Activated CD8-positive, alpha-beta T cell treated with anti-CD3 and anti-CD28 coated beads for 36 hours (primary cell): ENCODE measurements at places on chromosomes 6 and 20. TPM values are rescaled to one million over a fixed set of nuclear protein-coding genes. Genes with fewer than 3 reads are reported as not detected.

DNA sequence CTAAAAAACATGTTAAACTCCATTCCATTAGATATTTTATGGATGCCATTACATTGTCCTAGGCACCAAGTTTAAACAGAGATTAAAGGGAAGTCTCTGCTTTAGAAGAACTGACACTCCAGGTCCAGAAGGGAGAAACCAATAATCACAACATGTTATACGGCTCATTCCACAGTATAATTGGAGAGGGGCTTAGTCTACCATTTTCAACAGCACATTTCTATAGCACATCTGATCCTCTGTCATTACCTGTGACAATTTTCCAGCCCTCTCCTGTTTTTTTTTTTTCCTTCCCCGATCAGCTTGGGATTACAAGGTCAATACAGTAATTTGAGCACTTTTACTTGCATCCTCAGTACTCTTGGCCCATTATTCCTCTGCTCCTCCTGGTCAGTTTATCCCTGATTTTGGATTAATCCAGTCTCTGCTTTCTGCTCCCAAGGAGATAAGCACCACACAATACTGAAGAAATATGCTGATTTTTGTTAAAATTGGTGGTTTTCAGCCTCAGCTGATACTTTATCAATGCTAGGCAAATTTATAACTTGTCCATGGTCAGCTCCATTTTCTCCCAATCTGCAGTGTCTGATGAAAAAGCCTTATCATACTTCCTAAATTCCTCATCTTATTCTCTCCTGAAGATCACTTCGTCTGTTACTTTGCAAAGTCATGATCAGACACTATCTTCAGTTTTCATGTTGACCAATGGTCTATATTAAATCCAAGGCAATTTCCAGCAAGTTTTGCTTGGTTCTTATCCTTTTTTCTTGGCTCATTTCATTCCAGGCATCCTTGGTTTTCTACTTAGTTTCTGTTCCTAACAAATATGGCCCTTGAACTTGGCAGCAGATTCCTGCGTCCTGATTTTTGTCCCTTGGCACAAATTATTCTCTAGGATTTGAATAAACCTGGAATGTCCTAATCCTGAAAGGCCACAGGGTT, 30.8 kb upstream of the SYNCRIP start:
- H3K36me3 ChIP-seq, result peaks cover 66% of the 10 kb centered on the region
- no peak for DNase-seq
- H3K4me3 ChIP-seq, result no peak overlapping the region
- H3K27me3 ChIP-seq, result no peaks in the 10 kb centered on the region
- H3K27ac ChIP-seq, result peak overlapping the region; percentile 46

GRCh38 chr20:12827816-12828385, 180.9 kb upstream of the SPTLC3 start:
- H3K27me3 ChIP-seq, result no peaks in the 10 kb centered on the region
- no peaks in the 10 kb centered on the region for H3K4me1 ChIP-seq
- no peak for DNase-seq
- H3K36me3 ChIP-seq, result no peaks in the 10 kb centered on the region

DNA sequence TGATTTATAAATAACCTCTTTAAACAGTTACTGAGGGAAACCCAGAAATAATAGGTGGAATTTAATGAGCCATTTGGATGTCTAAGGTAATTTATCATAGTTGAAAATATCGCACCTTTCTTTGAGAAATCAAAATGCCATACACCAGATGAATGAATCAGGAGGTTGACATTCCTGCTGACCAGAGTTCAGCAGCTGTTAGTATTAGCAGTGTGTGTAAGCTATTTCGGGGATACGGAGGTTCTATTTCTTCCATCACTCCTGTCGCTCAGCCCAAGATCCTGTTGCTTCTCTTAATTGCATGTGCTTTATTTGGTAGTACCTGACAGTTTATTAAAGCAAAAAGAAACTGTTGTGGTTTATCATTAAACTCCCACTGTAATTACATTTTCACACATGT, 67.1 kb downstream of the HDGFL1 start:
- peaks cover 2% of the 10 kb centered on the region for H3K27me3 ChIP-seq
- H3K4me1 ChIP-seq, result no peaks in the 10 kb centered on the region
- no peak for DNase-seq

DNA sequence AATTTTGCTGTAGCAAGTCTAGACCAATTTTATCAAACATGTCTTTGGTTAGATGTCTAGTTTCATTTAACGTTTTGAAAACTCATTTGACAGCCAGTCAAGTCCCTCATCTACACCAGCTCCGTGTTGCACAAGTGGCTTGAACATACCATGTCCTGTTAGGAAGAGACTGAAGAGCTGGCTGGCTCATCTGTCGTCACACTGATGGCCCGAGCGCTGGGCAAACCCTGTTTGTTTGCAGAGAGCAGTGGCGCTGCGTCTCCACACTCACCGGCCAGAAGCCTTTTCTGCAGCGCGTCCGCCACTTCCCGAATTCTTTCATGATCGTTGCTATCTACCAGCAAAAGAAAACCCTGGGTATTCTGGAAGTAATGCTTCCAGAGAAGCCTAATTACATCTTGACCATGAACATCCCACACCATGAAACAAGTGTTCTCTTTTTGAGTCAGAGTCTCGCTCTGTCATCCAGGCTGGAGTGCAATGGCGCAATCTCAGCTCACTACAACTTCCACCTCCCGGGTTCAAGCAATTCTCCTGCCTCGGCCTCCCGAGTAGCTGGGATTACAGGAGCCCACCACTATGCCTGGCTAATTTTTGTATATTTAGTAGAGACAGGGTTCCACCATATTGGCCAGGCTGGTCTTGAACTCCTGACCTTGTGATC, 10.7 kb upstream of the TCFL5 start:
- H3K27me3 ChIP-seq, result no peaks in the 10 kb centered on the region
- H3K4me1 ChIP-seq, result peaks cover 16% of the 10 kb centered on the region
- no peak for DNase-seq
- no peak overlapping the region for H3K27ac ChIP-seq

DNA sequence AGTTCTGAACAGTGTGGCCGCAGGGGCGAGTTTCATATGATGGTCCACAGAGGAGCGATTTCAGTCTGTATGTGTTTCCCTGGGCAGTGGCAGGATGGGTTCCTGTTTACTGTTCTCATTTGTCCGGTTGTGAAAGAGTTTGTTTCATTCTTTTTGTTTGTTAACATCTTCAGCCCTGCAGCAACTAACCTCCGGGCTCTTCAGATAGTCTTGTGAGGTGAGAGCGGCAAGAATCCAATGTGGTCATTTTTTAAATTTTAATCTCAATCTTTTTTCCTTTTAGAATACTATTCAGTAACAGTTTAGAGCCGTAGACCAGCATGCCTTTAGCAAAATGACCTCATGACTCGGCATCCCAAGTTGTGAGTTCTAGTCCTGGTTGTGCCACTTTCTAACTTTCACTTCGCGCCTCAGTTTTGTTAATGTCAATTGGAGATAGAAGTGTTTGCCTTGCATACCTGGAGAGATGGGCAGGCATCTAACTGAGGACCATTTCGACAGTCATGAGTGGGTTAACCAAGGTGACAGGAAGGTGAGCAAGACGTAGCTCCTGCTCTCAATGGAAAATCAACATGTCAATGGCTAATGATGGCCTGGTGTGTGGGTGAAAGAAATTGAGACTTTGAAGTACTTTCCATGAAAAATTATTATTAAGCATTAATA, 38.5 kb upstream of the PXDC1 start:
- no peaks in the 10 kb centered on the region for H3K4me1 ChIP-seq
- H3K36me3 ChIP-seq, result no peaks in the 10 kb centered on the region
- H3K27ac ChIP-seq, result no peak overlapping the region
- no peak for DNase-seq
- H3K27me3 ChIP-seq, result no peaks in the 10 kb centered on the region

DNA sequence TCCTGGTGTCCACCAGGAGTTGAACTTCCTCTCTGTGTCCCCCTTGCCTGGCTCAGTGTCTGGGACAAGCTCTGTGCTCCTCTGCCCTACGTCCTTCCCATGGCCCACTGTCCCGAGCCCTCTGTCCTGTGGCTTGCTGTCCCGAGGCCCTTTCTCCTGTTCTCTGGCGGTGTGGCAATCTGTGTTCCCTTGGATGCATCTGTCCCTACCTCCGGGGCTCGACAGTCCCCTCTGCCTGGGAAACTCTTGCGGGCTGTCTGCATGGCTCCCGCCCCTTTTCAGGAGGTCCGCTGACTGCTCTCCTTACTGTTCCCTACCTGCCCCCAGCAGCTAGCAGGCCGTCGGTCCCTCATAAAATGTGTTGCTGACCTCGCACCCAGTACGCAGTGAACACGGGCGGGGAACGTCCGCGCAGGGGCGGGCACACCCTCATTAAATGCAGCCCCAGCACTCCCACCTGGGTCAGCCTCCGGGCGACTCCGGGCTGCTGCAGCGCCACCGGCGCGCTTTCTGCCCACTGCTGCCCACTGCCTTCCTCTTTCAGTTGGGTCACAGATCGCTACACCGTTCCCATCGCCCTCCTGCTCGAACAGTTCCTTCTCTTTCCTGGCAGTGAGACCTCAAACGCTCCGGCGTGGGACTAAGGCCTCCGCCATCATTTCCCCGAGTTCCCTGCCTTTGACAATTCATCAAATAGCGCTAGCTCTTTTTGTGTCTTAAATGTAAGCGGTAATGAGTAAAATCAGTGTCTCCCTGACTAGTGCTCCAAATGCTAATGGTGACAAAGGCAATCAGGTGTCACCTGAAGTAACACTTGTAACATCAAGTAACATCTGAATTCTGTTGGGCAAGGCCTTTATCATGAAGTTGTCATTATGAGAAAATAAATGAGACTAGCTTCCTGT, 60.5 kb downstream of the RSPH3 start:
- H3K36me3 ChIP-seq, result no peaks in the 10 kb centered on the region
- H3K27me3 ChIP-seq, result peaks cover 6% of the 10 kb centered on the region

DOK5 gene
- 1.4 TPM for total RNA-seq

DSP gene
- total RNA-seq, result 0.25 TPM

DNA sequence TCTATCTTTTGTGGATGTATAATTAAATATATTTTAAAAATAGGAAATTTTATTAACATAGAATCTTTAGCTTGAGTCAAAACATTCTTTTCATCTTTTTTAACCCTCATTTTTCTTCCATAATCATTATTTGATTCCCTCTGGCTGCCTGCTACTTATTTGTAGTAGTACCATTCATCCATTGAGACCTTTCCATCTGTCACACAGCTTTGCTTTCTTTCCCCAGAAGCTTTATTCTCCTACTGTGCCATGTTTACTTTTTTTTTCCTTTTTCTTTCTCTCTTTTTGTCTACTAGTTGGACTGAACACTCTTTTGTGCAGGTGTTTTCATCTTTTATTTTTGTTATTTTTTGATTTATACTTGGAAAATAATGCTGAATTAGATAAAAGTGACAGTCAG, 522.6 kb upstream of the MMS22L start:
- H3K27me3 ChIP-seq, result no peaks in the 10 kb centered on the region
- H3K4me3 ChIP-seq, result no peak overlapping the region
- H3K36me3 ChIP-seq, result no peaks in the 10 kb centered on the region
- H3K27ac ChIP-seq, result no peak overlapping the region
- DNase-seq, result no peak

GRCh38 chr6:113076116-113076515, 729.0 kb downstream of the RFPL4B start:
- no peak overlapping the region for H3K4me3 ChIP-seq
- no peaks in the 10 kb centered on the region for H3K27me3 ChIP-seq
- H3K36me3 ChIP-seq, result no peaks in the 10 kb centered on the region
- H3K4me1 ChIP-seq, result no peaks in the 10 kb centered on the region
- no peak overlapping the region for H3K27ac ChIP-seq

GNAS-AS1 gene
- 1.7 TPM for total RNA-seq

DNA sequence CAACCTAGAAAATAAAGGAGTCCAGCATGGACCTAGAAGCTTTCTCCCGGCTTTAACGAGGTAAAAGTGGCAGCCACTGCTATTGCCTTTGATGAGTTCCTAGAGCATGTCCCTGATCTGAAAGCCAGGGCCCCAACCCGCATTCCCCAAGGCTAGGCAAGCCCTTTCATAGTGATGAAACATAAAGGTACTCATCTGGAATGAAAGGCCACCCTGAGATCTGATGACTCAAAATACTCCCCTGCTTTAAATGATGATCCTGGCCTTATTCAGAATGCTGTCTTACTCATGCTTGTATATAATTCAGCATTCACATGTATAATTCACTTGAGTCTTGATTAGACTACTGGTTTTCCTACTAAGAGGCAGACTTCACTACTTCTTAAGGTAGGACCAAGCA, 21.3 kb downstream of the TTPAL start:
- peaks cover 39% of the 10 kb centered on the region for H3K4me1 ChIP-seq
- DNase-seq, result peak; percentile 40
- H3K27ac ChIP-seq, result peak overlapping the region; percentile 58
- no peak overlapping the region for H3K4me3 ChIP-seq

- H3K36me3 ChIP-seq, result no peaks in the 10 kb centered on the region
- H3K4me1 ChIP-seq, result peaks cover 4% of the 10 kb centered on the region
- H3K27me3 ChIP-seq, result peaks cover 31% of the 10 kb centered on the region
Observed at GRCh38 chr6:30151580-30151979, 9.4 kb downstream of the TRIM10 start.

DNA sequence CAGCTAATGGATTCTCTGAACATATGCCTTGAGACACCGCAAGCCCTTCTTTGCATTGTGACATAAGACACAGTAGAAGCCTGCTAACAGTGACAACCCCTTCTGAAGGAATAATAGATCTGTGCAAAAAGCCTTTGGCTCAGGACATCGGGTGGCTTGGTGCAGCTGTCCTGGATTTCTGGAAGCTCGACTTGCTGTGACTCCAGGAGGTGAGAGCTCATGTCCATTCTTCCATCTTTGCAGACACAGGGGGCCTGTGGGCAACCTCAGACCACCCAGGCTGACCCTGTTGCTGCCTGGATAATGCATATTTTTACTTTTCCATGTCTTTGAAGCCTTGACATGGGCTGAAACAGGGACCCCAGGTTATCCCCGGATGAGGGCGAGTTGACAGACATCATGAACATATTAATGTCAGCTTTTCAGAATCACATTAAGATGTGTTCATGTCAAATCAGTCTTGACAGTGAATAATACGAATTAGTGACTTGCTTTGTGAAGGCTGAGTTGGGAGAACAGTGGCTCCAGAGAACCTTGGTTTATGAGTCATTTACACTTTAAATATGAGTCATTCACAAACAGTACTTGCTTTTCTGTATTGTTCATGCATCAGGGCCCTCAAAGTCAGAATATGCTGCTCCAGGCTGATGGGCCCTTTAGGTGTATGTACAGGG, 66.8 kb upstream of the IYD start:
- H3K4me1 ChIP-seq, result peaks cover 13% of the 10 kb centered on the region
- no peaks in the 10 kb centered on the region for H3K36me3 ChIP-seq
- DNase-seq, result peak; percentile 31
- H3K27me3 ChIP-seq, result peaks cover 12% of the 10 kb centered on the region
- H3K27ac ChIP-seq, result no peak overlapping the region

DYNLRB1 gene
- total RNA-seq, result 66.6 TPM

GRCh38 chr6:141309295-141309694, 823.4 kb upstream of the GJE1 start:
- peaks cover 12% of the 10 kb centered on the region for H3K4me1 ChIP-seq
- H3K36me3 ChIP-seq, result no peaks in the 10 kb centered on the region
- no peak overlapping the region for H3K4me3 ChIP-seq
- H3K27ac ChIP-seq, result no peak overlapping the region
